ENCODE measurements at places on chromosomes 13 and 19. TPM values are rescaled to one million over a fixed set of nuclear protein-coding genes. Genes with fewer than 3 reads are reported as not detected.
A peak's percentile ranks its signal among the peaks of the same experiment; 100 is the strongest.

ZNF426 gene
- polyA plus RNA-seq = 7.7 TPM

CTXN1 gene
- 3.3 TPM for polyA plus RNA-seq

SIGLEC12 gene
- polyA plus RNA-seq = 0.73 TPM

MAST1 gene
- polyA plus RNA-seq = 0.40 TPM

DCT gene
- 0.27 TPM for polyA plus RNA-seq

SYNE4 gene
- polyA plus RNA-seq = 0.37 TPM

- no peak for DNase-seq
These were observed 18.1 kb downstream of the DGKH start for GRCh38 chr13:42066542-42066941.

DNA sequence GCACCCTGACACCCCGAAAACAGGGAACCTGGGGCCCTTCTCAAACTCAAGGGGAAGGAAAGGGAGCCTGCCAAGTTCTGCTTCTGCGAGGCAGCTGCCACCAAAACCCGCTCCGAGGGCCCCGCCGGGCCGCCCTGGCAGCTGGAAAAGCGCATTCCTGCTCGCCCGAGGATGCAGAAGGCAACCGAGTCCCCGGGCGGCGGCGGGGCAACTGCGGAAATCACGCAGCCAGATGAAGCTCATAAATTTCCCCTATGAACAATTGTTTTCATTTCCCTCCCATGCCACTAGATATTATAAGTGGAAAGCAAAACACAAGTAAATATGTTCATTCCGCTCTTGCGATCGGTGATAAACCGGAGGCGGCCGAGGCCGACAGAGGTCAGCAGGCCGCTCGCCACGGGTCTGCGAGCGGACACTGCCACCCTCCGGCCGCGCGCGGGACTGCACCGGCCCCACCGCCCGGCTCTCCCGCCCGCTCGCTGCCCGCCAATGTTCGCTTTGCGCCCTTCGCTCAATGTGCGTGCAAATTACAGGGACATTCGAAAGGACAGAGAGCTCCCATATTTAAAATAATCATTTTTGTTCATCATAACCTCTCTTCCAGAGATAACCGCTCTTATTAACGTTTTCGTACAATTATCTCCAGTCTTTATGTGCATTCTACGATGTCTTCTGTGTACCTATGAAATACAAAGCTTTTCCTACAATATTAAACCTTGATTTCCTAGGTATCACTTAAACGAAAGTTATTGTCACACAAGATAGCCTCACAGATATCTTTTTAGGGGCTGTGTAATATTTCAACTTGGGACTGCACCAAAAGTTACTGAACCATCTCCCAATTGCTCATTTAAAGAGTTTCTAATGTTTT lies 120.8 kb upstream of the ZNF507 start:
- DNase-seq = peak; percentile 62

DNA sequence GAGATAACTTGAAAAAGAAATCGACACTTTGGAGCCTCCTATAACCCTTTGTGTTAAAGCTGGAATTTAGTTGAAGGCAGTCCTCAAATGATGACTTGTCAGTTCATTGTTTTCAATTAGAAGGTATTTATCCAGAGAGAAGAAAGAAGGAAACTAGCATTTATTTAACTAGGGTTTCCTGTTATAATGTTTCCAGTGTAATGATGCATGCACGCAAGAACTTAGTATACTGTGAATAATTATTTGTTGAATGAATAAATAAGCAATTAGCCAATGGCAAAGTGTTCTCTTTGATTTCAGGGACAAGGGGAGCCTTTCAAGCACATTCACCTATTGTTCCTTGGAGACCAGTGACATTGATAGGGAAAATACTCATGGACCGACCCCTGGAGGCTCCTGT lies 307.4 kb downstream of the KLF5 start:
- DNase-seq = no peak

DNA sequence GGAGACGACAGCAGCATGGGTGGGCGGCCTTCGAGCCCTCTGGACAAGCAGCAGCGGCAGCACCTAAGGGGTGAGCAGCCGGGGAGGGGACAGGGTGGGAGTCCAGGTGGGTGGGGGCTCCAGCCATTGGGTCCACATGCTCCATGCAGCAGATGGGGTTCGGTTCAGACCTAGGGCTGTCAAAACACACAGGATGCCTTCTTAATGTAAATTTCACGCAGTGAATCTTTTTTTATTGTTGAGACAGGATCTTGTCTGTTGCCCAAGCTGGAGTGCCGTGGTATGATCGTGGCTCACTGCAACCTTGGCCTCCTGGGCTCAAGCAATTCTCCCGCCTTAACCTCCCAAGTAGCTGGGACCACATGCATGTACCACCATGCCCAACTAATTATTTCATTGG lies 15.9 kb downstream of the PGLS start:
- no peak for DNase-seq

DNA sequence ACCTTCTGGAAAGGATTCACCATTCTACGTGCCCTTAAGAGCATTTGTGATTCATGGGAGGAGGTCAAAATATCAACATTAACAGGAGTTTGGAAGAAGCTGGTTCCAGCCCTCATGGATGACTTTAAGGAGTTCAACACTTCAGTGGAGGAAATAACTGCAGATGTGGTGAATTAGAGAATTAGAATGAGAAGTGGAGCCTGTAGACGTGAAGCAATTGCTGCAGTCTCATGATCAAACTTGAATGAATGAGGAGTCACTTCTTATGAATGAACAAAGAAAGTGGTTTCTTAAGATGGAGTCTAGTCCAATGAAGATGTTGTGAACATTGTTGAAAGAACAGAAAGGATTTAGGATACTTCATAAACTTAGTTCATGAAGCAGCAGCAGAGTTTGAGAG lies 129.1 kb downstream of the TNFRSF19 start:
- DNase-seq = no peak

- DNase-seq = no peak
These were observed 15.4 kb upstream of the UBE2L5 start for GRCh38 chr13:30406779-30407416.

- no peak for DNase-seq
These were observed 27.1 kb upstream of the SLC7A9 start for GRCh38 chr19:32896516-32897214.

GRCh38 chr19:8308891-8309291 lies 733 bp upstream of the CD320 start:
- DNase-seq = peak; percentile 10

DNA sequence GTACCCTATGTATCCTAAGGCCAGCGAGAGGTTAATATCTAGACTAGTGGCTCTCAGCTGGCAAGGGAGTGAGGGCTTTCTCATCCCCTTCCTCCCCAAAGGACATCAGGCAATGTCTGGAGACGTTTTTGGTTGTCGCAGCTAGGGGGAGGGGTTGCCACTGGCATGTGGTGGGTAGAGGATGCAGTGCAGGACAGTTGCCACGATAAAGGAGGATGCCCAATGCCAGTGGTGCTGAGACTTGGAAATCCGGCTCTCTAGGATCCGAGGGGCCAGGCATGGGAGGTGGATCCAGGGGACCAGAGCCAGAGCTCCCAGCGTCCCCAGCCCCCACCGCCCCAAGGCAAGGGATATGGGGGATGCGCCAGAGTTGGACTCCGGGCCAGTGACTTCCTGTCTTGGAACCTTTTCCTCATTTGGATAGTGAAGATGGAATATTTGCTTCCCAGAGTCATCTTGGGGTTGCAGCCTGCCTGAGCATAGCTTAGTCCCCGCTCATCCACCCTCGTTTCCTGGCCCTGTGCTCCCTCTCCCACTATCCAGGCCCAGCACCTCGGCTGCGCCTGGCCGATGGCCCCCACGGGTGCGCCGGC lies 4.9 kb downstream of the SSC5D start:
- peak; percentile 82 for DNase-seq

DNA sequence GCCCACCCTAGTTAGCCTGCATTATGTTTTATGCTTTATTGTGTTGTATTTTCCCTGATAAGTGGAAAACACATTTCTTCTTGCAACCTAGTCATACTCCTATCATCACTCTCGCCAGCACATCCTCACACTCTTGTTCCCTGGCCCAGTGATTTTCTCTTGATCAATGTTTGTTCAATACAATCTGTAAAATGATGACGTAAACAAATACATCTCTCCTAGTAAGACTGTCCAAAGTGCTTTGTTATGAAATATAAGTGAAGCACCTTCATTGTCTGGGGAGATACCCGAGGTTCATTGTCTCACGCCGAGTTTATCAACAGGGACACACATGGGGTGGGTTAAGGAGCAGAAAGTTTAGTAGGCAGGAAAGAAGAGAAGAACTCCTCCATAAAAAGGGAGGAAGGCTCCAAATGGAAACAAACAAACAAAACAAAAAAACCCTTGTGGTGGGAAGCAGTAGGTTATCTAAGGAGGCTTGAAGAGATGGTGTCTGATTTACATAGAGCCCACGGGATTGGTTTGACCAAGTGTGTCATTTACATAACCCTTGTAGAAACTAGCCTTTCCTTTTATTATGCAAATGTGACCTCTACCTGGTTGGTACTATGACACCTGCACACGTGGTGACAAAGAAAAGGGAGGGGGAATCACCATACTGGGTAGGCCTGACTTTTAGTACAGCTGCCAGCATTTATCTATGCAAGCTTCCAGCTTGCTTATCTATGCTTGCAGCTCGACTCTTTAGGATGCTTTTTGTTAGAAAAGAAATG lies 1317.9 kb upstream of the SPRY2 start:
- DNase-seq = no peak

GRCh38 chr19:43439032-43439708 lies 24.5 kb downstream of the TEX101 start:
- DNase-seq = no peak

DNA sequence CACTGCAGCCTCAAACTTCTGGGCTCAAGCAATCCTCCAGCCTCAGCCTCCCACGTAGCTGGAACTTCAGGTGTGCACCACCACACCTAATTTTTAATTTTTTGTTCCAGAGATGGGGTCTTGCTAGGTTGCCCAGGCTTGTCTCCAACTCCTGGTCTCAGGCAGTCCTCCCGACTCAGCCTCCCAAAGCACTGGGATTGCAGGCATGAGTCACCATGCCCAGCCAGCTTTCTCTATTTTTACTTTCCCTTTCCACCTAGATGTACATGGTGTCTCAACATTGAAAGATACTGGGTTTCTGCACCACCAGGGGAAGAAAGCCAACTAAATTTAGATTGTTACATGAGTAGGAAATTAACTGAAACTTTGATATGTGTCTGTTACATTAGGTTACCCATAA lies 13.8 kb upstream of the ZNF846 start:
- no peak for DNase-seq

DNA sequence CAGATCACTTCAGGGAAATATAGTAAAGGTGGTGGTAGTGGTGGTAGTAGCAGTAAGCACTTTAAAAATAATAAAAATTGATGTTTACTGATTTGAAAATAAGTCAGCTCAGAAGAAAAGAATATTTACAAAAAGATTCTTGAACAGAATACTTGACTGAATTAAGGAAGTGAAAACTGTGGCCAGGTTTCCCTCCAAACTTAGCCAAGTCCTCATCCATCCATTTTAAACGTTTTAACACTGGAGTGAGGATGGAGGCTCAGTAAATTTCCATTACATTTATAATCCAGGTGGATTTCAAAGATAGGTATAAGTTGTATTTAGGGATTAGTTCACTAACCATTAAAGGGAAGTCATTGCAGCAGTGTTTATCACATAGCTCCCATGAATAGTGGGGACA lies 221.5 kb downstream of the RGCC start:
- DNase-seq = no peak

- no peak for DNase-seq
These were observed 4.1 kb upstream of the KLF5 start for GRCh38 chr13:73054712-73055111.
